ENCODE measurements at places on chromosomes 7 and 10.

GRCh38 chr7:106289848-106290247 is 5.1 kb upstream of the NAMPT start:
- no peak for DNase-seq

DNA sequence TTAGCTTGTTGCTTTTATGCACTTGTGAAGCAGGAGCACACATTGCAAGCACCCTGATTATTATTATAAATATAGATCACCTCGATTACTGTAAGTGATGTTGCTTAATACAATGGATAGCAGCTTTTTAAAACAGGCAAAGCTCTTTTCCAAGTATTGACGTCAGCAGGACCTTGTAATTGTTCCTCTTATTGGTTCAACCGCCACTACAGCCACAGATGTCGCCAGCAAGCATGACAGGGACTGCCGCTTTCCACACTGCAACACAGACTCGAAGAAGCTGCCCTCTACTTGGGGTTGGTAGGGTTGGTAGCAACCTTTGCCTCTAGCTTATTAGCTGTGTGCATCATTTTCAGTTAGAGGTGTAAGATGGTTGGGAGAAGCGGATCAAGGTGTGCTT is 167.6 kb downstream of the ZNF365 start:
- DNase-seq: no peak

DNA sequence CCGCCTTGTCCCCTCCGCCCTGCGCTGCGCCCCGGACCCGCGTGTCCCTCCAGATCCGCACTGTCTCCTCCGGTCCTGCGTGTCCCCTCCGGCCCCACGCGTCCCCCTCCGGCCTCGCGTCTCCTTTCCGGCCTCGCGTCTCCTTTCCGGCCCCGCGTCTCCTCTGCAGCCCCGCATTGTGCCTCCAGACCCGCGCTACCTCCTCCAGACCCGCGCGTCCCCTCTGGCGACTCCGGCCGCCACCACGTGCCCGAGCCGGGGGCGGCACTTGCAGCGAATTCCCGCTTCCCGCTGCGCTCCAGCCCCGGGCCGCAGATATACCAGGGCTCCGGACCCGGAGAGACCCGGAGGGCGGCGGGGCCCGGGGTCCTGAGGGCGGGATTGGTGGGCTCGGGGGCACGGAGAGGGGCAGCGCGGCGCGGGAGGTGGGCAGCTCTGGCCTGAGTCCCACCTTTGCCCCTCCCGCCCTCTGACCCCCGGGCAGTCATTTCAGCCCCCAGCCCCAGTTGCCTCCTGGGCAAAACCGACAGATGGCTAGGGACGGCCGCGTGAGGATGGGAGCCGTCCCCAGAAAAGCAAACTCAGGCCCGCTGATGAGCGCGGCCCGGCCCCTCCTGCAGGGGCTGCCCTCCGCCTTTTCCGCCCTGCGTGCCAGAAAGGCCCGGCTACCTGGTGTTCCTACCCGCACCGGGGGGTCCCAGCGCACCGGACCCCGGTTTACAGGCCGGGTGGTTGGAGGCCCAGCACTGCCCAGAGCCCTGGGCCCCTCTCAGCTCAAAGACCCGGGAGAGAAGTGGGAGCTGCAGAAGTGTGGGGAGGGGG is 56.5 kb downstream of the RBM17 start:
- DNase-seq: no peak

- DNase-seq: no peak
These were observed 81.6 kb upstream of the DNAJB6 start for GRCh38 chr7:157255201-157255606.

GRCh38 chr7:155711081-155711480 is 66.6 kb downstream of the RBM33 start:
- DNase-seq: no peak

DNA sequence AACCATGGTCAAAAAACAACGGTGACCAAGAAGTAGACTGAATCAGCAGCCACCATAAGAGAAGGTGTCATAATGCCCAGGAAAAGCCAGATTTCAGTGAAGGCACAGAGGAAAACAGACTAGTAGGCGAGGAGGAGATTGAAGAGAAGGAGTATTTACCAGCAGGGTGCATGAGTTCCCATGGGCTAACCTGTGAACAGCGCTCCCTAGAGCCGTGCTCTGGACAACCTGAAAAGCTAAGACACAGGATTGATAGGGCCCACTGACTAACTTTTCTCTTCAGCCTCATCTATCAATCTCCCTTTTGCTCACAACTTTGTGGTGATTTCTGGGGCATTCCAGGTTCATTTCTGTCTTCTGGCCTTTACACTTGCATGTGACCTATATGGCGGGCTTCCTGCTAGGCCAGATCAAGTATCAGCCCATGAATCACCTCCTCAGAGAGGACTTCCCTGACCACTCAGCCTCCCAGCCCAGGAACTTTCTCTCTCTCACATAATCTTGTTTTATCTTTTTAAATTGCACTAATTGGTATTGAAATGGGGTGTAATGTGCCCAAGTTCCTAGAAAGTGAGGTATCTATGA is 12.8 kb downstream of the ANKRD22 start:
- DNase-seq: no peak

DNA sequence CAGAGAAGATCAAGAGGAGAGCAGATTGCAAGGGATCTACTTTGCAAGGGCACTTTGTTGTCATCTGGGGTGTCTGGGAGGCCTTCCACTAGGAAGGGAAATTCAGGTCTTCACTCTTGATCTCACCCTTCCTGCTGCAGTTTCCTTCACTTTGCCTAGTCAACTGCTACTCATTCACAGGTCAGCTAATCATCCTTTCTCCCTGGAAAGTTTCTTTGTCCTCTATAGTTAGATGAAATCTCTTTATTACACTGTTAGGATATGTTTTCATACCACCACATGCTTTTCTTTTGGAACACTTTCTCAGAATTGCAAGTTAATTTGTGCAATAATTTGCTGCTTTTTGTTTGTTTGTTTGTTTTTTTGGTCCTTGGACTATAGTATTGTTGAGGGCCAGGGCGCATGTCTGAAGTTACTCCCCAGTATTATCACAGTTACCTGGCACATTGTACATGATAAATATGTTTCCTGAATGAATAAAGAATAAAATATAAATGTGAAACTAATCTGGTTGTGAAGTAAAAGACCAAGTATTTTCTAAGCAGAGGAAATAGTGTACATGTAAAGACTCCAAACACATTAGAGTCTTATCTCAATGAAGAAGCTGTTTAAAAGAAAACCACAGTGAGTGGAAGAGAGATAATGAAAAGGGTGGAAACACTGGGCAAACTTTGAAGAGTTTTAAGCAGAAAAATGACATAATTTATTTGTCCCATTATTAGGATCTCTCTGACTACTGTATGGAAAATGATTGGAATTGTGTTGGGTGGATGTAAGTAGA is 139.9 kb upstream of the DGKB start:
- no peak for DNase-seq

- no peak for DNase-seq
These were observed 1126.4 kb upstream of the GHITM start for GRCh38 chr10:83012866-83013265.

DNA sequence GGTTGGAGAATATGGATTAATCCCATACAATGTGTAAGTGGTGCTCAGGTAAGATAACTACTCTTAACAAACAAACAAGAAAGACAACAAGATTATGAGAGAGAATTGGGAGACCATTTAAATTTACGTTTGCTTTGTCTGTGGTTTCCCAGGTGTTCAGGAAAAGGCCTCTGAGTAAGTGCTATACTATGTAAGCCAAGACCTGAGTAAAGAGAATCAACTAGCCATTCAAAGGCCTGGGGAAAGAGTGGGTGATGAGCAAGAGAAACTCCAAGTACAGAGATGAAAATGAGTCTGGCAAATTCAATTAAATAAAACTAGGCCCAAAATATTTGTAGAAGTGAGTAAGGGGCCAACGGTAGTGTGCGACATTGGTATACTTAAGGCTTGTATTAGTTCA is 9.9 kb downstream of the CSTF2T start:
- DNase-seq: no peak

- no peak for DNase-seq
These were observed 1.1 kb downstream of the CUX1 start for GRCh38 chr7:101818287-101819071.
